ENCODE measurements at places on chromosomes 16 and 17. TPM values are rescaled to one million over a fixed set of nuclear protein-coding genes. Genes with fewer than 3 reads are reported as not detected.

The NOXO1 gene
- total RNA-seq, result not detected

The SLC38A8 gene
- total RNA-seq, result not detected

The NME3 gene
- total RNA-seq, result 39.3 TPM

DNA sequence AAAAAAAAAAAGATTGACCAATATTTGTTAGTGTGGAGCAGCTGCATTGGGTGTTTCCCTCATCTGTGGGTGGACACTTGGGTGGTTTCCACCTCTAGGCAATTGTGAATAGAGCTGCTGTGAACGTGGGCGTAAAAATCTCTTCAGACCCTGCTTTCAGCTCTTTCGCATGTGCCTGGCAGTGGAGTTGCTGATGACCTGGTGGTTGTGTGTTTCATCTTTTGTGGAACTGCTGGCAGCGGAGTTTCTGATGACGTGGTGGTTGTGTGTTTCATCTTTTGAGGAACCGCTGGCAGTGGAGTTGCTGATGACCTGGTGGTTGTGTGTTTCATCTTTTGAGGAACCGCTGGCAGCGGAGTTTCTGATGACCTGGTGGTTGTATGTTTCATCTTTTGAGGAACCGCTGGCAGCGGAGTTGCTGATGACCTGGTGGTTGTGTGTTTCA is 21.4 kb downstream of the ZC3H18 start:
- peak; percentile 76 for ATAC-seq

DNA sequence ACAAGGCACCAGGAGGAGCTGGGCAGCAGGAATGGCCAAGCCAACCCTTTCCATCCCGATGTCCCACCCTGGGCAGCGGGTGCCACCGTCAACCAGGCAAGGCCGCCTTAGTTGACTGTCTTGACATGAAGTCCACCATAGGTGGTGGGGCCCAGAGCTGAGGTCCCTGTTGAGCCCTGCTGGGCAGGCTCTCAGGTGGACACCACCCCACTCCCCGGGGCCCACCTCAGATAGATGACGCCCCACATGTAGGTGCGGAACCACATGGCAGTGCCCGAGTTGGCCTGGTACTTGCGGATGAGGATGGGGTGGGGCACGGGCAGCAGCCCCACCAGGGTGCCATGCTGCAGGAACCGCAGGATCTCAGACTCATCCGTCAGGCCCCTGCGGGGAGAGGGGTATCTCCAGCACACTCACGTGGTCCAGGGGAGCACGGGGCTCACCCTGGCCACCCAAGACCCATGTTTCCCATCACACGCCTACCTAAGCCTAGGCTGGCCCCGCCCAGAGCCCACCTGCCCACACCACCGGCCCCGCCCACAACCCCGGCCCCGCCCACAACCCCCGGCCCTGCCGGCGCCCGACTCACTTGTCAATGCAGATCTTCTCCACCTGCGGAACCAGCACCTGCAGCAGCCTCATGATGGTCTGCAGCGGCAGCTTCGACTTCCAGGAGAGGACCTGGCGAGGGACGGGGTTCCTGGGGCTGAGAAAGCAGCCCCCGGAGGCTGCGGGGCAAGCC is 16.2 kb downstream of the OTOP3 start:
- no peak for ATAC-seq

GRCh38 chr16:970766-971581 is at the start of gene LMF1:
TSS of gene LMF1 (minus strand) at chr16:970984. CDS start at chr16:970980, 4 bp downstream.
- ATAC-seq, result peak; percentile 88

DNA sequence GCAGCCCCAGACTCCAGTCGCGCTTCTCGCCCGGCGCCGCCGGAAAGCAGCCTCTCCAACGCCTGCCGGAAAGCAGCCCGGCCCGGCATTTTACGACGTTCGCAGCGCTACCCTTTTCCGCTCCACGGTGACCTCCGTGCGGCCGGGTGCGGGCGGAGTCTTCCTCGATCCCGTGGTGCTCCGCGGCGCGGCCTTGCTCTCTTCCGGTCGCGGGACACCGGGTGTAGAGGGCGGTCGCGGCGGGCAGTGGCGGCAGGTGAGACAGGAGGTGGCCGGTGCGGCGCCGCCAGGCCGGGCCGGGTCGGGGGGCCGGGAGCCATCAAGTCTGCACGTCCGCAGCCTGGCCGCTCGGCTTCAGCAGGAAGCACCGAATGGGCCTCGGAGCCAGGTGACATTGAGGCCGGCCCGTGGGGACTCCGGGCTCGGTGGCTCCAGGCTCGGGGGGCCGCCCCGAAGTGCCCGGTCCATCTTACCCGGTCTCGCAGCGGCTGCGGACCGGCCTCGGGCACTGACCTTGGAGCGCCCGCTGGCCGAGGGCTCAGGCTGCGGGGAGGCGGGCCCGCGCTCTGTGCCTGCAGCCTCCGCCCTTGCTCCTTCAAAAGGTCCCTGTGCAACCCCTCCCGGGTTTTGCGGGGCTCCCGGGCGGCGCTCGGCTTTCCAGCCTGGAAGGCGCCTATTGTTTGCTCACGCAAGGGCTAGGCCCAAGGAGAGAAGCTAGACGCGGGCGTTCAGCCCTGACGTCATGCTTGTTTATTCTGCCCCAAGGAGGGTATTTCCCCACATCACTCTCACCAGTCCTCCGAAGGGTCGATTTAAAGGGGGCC is at the start of the genes COX4I1 and EMC8:
TSS of gene COX4I1 (plus strand) at position 199 of the 824 bp plus-strand sequence. CDS start 1,511 bp downstream, outside the sequence.
TSS of gene EMC8 (minus strand) at position 48 of the 824 bp plus-strand sequence. CDS start 249 bp downstream, outside the sequence.
- peak; percentile 94 for ATAC-seq

DNA sequence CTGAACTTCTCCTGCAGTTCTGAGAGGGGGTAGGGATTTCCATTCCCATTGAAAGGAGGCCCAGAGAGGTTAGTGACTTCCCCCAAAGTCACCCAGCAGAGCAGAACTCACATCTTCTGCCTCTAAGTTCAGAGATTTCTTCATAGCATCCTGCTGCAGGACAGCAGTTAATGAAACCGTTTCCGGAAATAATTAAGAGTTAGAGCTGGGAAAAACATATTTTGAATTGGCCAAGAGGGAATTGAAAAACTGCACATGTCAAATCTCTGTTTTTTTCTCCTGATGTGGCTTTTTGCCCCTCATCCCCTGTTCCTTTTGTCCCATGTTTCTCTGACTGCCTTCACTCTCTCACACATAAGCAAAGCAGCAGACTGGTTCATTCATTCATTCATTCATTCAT is 26.6 kb downstream of the ITPRIPL2 start:
- ATAC-seq, result no peak

DNA sequence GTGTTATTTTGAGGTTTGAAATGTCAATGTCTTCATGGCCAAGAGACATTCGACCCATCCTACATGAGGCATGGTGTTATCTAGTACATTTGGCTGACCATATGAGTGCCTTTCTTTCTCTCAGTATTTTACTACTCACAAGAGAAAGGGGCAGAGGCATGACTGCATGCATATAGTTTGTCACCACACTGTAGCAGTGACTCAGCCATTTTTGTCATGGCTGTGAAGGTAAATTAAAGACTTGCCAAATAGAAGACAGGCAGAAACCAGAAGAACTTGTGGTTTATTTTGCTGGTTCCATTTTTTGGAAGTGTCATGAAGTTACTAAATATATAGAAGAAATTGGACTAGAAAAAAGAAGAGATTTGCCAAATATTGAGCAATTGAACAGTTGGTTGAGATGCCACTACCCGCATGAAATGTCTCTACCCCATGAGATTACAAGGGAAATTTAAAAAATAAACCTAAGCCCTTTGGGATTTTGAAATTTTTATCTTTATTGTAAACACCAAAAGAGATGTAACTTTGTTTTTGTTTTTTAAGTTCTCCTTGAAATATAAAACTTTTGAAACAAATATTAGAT is 170.3 kb downstream of the CHD9 start:
- ATAC-seq, result peak; percentile 44

GRCh38 chr16:46801428-46802049 is 29.4 kb downstream of the C16orf87 start:
- ATAC-seq, result no peak

DNA sequence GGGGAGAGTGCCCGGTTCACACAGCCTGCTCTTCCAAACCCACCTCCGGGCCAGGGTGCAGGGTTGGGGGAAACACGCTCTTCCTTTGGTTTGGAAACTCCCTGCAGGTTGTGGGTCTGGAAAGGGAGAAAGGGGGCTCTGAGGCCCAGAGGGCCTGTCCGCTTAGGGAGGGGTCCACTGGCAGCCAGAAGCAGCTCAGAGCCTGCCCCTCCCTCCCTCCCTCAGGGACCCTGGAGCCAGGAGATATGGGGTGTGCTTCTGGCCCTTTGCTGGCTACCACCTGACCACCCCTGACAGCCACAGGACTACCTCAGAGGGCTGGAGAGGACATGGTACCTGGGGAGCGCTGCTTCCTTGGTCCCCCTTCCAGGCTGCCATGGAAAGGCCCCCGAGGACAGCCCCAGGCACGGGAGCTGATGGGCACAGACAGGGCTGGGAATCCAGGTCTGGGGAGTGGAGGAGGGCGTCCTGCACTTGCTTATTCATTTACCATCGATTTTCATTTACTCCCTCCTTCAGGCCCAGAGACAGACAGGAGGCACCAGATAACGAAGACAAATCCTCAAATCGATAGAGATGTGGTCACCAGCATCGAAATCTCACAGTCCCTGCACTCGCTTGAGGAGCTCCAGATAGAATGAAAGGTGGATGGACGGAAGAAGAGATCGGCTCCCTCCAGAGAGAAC is 48.4 kb upstream of the DOC2B start:
- ATAC-seq, result no peak

DNA sequence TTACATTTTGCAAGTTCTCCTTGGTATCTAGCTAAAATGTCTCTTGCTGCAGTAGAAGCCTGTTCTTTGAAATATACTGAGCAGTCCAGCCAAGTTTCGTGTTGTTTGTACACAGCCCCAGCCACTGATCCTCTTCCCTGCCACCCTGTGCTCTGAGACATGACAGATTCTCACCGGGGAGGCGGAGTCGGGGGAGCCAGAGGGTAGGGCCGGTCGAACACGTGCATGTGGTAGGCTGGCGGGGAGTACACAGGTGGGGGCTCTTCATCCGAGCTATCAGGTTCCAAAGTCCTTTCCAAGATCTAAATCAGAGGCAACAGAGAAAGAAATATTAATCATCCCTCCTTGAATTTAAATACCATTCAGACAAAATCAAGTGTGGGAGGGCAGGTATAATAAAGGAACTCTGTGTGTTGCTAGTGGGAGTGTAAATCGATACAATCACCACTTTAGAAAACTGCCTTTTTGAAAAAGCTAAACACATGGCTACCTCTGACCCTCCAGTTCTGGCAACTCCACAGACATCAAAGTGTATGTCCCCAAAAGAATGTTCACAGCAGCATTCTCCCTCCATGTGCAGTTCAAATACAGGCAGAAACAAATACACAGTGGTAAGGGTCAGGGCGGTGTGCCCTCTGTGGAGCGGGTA is 29.7 kb upstream of the MRPS23 start:
- no peak for ATAC-seq

DNA sequence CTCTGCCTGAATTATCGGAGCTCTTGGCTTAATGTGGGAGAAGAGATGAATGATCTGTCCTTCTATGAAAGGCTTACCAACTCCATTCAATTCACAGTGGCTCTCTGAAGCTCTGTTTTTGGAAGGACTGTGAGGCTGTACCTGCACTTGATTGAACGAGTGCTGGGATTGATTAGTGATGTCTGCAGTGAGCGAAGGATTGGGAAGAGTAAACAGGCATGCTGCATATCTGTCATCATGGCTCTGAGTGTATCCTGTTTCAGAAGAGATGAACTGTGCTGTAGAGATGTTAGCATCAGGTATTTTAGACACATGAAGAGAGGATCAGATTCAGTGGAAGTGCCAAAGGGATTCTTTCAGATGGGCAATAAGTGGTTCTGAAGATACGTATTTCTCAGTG is 564.0 kb downstream of the MAF start:
- no peak for ATAC-seq

DNA sequence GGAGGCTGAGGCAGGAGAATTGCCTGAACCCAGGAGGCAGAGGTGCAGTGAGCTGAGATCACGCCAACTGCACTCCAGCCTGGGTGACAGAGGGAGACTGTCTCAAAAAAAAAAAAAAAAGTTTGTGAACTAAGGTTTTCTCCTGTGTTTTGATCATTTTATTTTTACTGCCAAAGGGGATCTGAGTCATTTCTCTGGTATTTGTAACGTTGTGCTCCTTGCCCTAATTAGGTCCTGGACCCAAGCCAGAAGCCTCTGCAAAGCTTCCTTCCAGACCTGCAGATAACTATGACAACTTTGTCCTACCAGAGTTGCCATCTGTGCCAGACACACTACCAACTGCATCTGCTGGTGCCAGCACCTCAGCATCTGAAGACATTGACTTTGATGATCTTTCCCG is 32.1 kb downstream of the IST1 start:
- ATAC-seq, result no peak

DNA sequence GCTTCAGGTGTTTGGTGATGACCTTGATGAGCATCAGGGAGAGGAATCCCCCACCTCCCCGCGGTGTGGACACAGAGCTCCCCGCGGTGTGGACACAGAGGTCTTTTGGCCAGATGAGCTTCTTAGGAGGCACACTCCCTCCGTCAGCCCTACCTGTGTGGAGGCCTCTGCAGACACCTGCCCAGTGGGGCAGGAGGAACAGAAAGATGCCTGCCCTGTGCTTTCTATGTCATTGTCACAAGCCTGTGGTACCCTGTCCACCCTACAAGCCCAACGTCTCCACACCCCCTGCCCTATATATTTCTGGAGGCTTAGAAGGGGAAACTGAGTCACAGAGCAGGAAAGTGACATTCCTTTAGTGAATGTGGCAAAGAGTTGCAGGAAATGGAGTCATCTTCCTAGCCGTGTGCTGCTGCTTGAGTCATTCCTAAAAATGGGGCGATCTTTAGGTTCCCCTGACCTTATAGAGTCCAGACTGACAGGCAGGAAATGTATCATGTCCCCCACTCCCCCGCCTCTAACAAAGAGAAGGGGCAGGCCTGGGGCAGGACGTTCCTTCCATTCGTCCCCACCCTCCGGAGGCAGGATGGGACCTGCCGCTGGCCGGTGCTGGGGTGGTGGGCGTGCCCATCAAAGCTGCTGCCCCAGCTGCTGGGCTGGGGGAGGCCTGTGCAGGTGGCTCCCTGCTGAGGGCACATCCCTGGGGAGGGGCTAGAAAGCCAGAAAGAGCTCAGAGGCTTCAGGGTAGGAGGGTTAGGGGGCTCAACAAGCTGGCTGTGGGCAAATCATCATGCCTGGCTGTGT is 1.0 kb upstream of the C16orf74 start:
- peak; percentile 66 for ATAC-seq

DNA sequence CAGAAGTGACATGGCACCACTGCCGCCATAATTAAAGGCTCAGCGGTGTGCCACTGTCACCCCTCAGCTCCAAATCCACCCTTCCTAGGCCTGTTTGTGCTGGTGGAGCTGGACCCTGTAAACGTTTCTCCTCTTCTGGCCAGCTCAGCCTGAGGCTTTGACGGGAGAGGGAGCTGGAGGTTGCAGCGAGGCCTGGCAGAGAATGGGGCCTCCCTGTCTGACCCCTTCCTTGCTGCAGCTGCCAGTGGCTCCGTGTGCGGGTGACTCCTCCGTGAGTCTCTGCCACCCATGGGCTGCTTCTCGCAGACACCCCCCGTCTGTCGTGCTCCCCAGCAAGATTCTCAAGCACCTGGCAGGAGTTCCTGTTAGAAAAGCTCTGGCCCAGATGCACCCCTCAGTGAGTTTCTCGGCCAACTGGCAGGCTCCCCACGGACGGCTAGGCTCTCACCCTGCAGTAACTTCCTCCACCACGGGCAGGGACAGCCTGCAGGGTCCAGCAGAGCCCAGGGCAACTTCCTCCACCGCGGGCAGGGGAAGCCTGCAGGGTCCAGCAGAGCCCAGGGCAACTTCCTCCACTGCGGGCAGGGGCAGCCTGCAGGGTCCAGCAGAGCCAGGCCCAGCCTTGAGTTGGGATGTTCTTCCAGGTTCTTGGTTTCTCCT is 4.7 kb upstream of the CHMP6 start:
- no peak for ATAC-seq

GRCh38 chr17:77421630-77421972 is 280.8 kb downstream of the SEC14L1 start:
- no peak for ATAC-seq

- ATAC-seq, result no peak
Measured at GRCh38 chr16:85046472-85046916, 18.9 kb downstream of the KIAA0513 start.

Measured in activated T-helper 17 cell treated with anti-CD3 and anti-CD28 coated beads, Interleukin-2, amount 50 U/mL, for 72 hours (primary cell).